ENCODE measurements at places on chromosomes 5 and 9. TPM values are rescaled to one million over a fixed set of nuclear protein-coding genes. Genes with fewer than 3 reads are reported as not detected.

DNA sequence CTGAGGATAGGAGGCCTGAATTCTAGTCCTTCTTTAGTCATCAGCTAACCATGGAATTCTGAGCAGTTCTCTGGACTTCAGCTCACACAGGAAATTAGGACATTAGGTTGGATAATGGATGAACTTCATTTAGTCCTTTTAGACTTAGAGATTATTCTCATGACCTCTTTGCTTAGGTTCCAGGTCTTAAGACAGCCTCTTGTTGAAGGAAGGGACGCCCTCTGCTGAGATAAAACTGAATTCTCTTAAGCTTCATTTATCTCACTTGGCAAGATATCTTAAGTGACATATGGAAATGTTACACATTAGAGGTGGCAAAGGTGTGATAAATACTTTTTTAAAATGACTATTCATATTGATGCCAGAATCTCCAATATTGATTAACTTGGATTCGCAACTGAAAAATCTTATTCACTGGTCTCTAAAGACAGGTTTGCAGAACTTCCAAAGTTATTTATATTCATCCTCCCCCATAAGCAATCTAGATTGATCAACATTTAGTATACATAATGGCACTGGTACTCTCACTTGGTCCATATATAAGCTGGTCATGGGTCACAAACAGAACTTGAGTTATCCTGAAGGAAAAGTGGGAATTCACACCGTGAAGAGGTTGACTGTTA lies 16.9 kb upstream of the ZNF366 start:
- no peak for DNase-seq
- H3K27ac ChIP-seq, result no peak overlapping the region
- no peak overlapping the region for H3K4me3 ChIP-seq
- no peaks in the 10 kb centered on the region for H3K4me1 ChIP-seq
- H3K27me3 ChIP-seq, result no peaks in the 10 kb centered on the region
- H3K36me3 ChIP-seq, result no peaks in the 10 kb centered on the region

Gene WWC1
- total RNA-seq, result 1.5 TPM

DNA sequence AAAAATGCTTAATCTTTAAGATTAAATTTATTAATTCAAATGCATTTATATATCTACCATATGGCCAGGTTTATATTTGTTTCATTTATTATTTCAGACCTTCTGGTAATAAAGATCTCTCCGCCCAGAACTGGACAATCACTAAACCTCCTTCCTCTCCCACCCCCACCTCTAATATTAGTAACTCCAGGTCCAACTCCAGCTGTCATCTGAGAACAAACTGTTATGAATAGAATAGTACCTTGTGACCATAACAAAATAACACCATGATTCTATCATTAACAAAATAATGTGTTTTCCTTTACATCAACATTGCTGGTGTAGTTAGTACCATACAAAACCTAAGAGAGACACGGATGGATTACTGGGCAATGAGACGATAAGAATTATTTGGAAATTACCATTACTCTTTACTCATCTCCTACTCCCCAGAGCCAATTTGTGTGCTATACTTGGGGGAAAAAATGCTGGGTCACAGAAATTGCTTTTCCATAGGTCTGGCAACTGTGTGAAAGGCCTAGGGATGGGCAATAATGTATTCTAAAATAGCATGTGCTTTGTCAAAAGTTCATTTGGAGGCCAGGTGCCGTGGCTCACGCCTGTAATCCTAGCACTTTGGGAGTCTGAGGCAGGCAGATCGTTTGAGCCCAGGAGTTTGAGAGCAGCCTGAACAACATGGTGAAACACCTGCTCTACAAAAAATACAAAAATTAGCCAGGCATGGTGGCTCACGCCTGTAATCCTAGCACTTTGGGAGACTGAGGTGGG lies 186.1 kb downstream of the ENC1 start:
- peaks cover 9% of the 10 kb centered on the region for H3K4me1 ChIP-seq
- no peaks in the 10 kb centered on the region for H3K36me3 ChIP-seq
- no peak for DNase-seq
- H3K27ac ChIP-seq, result no peak overlapping the region

DNA sequence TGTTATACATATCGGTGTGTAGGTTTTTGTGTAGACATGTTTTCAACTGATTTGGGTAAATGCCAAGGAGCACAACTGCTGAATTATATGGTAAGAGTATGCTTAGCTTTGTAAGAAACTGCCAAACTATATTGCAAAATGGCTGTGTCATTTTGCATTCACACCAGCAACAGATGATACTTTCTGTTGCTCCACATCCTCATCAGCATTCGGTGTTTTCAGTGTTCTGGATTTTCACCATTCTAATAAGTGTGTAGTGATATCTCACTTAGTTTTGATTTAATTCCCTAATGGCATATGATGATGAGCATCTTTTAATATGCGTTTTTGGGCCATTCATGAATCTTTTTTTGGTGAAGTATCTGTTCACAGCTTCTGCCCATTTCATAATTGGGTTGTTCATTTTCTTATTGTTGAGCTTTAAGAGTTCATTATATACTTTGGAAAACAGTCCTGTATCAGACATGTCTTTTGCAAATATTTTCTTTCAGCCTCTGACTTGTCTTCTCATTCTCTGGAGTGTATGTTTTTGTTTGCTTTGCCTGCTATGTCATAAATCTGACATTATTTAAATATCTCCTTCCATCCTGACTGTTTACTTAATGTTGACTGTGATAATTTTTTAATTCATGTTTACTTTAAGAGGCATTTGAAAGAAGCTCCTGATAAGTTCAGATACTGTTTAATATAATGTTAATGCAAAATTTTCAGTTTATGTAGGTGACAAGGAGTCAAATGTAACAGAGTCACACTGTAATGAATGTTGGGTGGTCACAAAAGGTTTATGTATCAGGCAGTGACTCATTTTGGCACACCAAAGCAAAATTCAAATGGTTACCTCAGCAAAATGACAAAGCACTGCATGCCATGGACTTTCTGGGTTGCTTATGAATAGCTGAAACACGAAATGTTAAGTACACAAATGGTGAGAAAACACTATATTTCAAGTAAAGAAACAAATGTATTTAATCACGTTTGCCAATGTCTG lies 181.1 kb upstream of the DAB2 start:
- H3K27me3 ChIP-seq, result no peaks in the 10 kb centered on the region
- no peaks in the 10 kb centered on the region for H3K4me1 ChIP-seq
- no peaks in the 10 kb centered on the region for H3K36me3 ChIP-seq
- no peak for DNase-seq

DNA sequence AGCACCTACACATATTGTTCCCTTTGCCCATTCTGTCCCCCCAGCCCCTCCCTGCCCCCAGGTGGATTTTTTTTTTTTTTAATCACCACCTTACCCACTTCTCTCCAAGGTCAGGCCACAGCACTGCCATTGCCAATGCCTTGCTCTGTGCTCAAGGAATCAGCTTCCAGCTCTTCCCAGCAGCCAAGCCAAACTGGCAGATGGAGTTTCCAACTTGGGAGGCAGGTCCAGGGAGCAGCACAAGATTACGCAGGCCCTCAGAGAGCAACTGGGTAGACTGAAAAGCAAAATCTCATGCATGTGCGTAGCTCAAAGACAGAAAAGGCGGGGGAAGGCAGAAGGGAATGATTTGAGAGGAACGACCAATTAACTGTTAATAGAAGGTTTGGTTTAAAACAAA lies 15.1 kb downstream of the GRHPR start:
- no peak overlapping the region for H3K4me3 ChIP-seq
- peaks cover 2% of the 10 kb centered on the region for H3K4me1 ChIP-seq
- no peak for DNase-seq
- no peaks in the 10 kb centered on the region for H3K36me3 ChIP-seq

DNA sequence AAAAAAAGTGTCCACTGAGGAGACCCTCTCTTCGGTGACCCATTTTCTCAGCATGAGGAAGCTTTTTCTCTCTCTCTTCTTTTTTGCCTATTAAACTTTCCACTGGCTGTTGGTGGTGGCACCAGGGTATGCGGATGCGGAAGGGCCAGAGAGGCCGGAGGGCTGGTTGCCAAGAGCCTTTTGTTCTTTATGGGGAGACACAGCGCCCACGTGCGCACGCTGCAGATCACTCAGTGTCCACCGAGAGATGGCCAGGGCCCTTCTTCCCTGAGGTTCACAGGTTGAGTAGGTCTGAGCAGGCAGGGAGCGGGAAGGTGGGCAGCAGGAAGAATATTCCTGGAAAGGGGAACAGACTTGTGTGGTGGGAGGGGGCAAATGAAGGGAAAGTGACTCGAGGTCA lies 69.1 kb downstream of the STK10 start:
- H3K4me3 ChIP-seq, result no peak overlapping the region
- H3K27ac ChIP-seq, result no peak overlapping the region
- peaks cover 7% of the 10 kb centered on the region for H3K27me3 ChIP-seq
- no peaks in the 10 kb centered on the region for H3K36me3 ChIP-seq
- peaks cover 6% of the 10 kb centered on the region for H3K4me1 ChIP-seq

- no peaks in the 10 kb centered on the region for H3K4me1 ChIP-seq
- H3K36me3 ChIP-seq, result peaks cover 5% of the 10 kb centered on the region
Observed at GRCh38 chr5:14806456-14806855, 65.1 kb downstream of the ANKH start.

- no peak overlapping the region for H3K27ac ChIP-seq
- no peak overlapping the region for H3K4me3 ChIP-seq
- peaks cover 2% of the 10 kb centered on the region for H3K4me1 ChIP-seq
- H3K27me3 ChIP-seq, result peaks cover 1% of the 10 kb centered on the region
Observed at GRCh38 chr5:158589939-158590338, 509.8 kb downstream of the EBF1 start.

DNA sequence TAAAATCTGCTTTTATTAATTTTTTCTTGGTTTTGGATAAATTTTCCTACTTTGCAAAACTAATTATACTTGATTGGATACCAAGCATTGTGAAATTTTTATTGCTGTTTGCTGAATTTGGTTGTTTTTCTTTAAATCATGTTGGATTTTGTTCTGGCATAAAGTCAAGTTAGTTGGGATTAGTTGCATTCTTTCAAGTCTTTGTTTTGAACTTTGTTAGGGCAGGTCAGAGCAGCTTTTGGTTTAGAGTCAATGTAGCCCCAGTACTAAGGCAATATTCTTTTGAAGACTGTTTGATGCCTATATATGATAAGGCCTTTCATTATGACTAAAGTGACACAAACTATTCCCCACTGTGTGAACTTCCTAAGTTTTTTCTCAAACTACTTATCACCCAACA lies 531.1 kb downstream of the RASEF start:
- no peak overlapping the region for H3K27ac ChIP-seq
- H3K4me1 ChIP-seq, result peaks cover 5% of the 10 kb centered on the region
- H3K36me3 ChIP-seq, result peaks cover 9% of the 10 kb centered on the region
- DNase-seq, result no peak

GRCh38 chr9:107919263-107919662 lies 429.7 kb upstream of the KLF4 start:
- H3K4me1 ChIP-seq, result no peaks in the 10 kb centered on the region
- DNase-seq, result no peak
- H3K36me3 ChIP-seq, result no peaks in the 10 kb centered on the region
- no peak overlapping the region for H3K27ac ChIP-seq

Gene LHFPL2
- 2.5 TPM for total RNA-seq

DNA sequence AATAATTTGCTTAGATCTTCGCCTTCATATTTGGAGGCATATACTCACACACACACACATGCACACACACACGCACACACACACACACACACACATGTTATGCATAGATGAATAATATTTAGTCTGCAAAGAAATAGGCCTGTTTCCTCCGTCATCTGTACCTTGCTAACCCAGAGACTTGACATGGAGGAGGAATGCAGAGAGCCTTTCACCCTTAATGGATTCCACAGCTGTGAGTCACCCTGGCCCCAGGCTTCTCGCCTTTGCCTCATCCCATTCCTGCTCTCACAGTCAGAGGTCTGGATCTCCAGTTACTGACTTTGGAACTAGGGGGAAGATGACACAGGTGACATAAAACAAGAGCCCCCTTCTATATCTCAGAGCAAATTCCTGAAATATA lies 29.7 kb downstream of the ZNF462 start:
- H3K27ac ChIP-seq, result peak overlapping the region; percentile 56
- H3K4me3 ChIP-seq, result peak overlapping the region; percentile 27
- DNase-seq, result peak; percentile 47
- peaks cover 51% of the 10 kb centered on the region for H3K4me1 ChIP-seq
- H3K36me3 ChIP-seq, result no peaks in the 10 kb centered on the region

GRCh38 chr5:72296256-72296655 lies 23.8 kb downstream of the MRPS27 start:
- peak; percentile 63 for DNase-seq
- H3K27ac ChIP-seq, result peak overlapping the region; percentile 98
- H3K4me3 ChIP-seq, result peak overlapping the region; percentile 69
- H3K36me3 ChIP-seq, result no peaks in the 10 kb centered on the region
- no peaks in the 10 kb centered on the region for H3K27me3 ChIP-seq

- DNase-seq, result no peak
- H3K27me3 ChIP-seq, result no peaks in the 10 kb centered on the region
- no peak overlapping the region for H3K27ac ChIP-seq
- H3K36me3 ChIP-seq, result no peaks in the 10 kb centered on the region
- no peak overlapping the region for H3K4me3 ChIP-seq
Observed at GRCh38 chr5:87539839-87540238, 127.1 kb upstream of the CCNH start.

Gene DNAH5
- 0.20 TPM for total RNA-seq

DNA sequence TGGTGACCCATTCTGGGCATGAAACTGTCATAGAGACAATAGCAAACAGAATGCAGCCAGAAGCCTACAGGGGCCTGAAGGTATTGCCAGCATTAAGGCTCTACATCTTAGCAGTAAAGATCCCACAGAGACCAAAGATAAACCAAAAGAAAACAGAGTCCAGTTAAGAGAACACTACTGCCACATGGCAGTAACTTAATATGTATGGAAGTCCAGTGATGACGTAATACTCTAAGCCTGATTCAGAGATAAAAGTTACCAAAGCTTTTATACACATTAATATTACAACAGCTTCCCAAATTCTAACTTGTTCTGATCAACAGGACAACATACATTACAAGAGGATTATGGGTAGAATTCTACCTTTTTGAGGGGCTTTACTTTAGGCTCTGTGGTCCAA lies 371.5 kb downstream of the PRELID2 start:
- no peaks in the 10 kb centered on the region for H3K36me3 ChIP-seq
- no peak overlapping the region for H3K4me3 ChIP-seq
- no peaks in the 10 kb centered on the region for H3K27me3 ChIP-seq

GRCh38 chr5:111752426-111752965 lies 4.5 kb downstream of the NREP start:
- peaks cover 12% of the 10 kb centered on the region for H3K27me3 ChIP-seq
- no peak for DNase-seq
- peaks cover 48% of the 10 kb centered on the region for H3K4me1 ChIP-seq
- H3K36me3 ChIP-seq, result peaks cover 5% of the 10 kb centered on the region
- peak overlapping the region; percentile 20 for H3K27ac ChIP-seq

- H3K27ac ChIP-seq, result no peak overlapping the region
- no peaks in the 10 kb centered on the region for H3K27me3 ChIP-seq
- DNase-seq, result no peak
- H3K4me1 ChIP-seq, result peaks cover 5% of the 10 kb centered on the region
Observed at GRCh38 chr5:90690307-90690706, 131.7 kb downstream of the ADGRV1 start.

All from glutamatergic neuron (in vitro differentiated cells).